HL-60 (cell line): ENCODE measurements at places on chromosomes 13 and 19.

GRCh38 chr19:7153022-7153421, 83.5 kb downstream of the ZNF557 start:
- no peak for DNase-seq

- no peak for DNase-seq
Observed at GRCh38 chr13:61286148-61286745, 129.4 kb downstream of the PCDH20 start.

GRCh38 chr13:105740739-105741138, 794.7 kb downstream of the EFNB2 start:
- DNase-seq, result no peak

DNA sequence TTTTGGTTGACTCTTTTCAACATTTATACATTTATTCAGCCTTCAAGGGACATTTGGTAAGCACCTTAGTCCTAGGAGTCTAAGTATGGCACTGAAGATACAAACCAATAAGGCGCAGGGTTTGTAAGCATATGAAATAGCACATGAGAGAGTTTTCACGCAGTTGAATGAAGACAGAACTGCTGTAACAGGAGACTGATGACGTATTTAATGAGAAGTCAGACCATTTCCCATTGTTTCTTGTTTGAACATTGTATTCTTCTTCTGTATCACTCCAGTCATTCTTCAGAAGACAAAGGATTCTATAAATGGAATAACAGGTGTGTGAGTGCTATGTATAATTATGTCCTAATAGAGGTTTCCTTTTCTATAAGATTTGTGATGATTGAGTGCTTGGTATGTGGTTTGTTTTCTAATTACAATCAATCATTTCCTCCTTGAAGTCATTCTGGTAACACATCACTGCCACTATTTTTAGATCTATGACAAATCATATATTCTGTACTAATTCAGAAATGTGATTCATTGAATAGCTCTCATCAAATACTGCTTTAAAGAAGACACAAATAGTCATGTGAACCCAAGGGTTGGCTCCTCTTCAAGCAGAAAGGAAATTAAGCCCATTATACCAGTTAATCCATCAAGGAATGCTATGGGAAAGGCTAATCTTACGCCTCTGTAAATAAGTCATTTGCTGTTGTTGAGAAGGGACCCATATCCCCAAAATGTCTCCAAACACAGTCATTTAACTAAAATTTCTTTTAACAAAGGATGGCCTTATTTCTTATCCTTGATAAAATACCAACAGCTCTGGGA, 222.8 kb upstream of the NBEA start:
- no peak for DNase-seq

GRCh38 chr13:69600811-69601210, 506.8 kb upstream of the ATXN8OS start:
- no peak for DNase-seq

- no peak for DNase-seq
Observed at GRCh38 chr13:106560821-106561220, 7.1 kb downstream of the ARGLU1 start.

DNA sequence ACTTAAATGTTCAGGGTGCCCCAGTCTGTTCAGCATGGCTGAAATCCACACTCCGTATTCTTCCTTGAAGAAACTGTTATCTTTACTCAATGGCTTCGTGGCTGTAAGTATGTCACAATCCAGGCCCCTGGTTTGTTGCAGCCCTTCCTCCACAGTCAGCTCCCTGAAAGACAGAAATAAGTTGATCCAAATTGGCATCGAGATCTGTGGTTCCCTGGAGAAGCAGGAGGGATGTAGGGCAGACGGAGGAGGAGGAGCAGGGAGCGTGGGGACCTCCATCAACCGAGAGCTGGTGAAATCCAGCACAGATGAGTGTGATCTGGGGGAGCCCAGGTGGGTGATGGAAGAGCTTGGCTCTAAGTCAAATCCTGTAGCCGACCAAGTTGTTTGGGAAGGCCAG, 304 bp downstream of the TSPAN16 start:
- peak; percentile 70 for DNase-seq

GRCh38 chr13:97948041-97948440, 5.4 kb upstream of the IPO5 start:
- DNase-seq, result no peak

- DNase-seq, result no peak
Observed at GRCh38 chr13:21910546-21910945, 239.7 kb downstream of the FGF9 start.

GRCh38 chr19:8116437-8117293, 32.7 kb downstream of the FBN3 start:
- peak; percentile 7 for DNase-seq

- no peak for DNase-seq
Observed at GRCh38 chr19:34502582-34503411, 21.2 kb downstream of the WTIP start.

GRCh38 chr13:20414546-20415305, 110.9 kb downstream of the CRYL1 start:
- no peak for DNase-seq

DNA sequence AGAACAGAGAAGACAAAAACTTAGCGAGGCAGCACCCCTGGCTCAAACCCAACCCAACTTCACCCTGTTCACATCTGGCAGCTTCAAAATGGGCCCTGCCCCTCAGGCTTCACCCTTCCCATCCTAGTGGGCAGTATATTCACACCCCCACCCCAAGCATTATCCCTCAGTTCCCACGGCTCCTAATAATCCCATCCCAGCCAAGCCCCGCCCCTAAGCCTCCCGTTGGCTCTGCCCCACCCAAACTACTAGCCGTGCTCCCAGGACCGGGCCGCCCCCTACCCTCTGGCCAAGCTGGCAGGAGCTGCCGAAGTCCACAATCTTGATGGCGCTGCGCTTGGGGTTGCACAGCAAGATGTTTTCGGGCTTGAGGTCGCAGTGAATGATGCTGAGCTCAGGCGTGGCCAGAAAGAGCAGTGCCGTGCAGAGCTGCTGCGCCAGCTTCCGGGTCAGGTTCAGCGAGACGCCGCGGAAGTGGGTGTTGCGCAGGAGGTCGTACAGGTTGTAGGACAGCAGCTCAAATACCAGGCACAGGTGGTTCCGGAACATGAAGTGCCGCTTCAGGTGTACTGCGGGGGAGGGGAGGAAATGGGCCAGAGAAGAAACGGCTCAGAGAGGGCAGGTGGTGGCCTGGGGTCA, 5.8 kb downstream of the DYRK1B start:
- no peak for DNase-seq

DNA sequence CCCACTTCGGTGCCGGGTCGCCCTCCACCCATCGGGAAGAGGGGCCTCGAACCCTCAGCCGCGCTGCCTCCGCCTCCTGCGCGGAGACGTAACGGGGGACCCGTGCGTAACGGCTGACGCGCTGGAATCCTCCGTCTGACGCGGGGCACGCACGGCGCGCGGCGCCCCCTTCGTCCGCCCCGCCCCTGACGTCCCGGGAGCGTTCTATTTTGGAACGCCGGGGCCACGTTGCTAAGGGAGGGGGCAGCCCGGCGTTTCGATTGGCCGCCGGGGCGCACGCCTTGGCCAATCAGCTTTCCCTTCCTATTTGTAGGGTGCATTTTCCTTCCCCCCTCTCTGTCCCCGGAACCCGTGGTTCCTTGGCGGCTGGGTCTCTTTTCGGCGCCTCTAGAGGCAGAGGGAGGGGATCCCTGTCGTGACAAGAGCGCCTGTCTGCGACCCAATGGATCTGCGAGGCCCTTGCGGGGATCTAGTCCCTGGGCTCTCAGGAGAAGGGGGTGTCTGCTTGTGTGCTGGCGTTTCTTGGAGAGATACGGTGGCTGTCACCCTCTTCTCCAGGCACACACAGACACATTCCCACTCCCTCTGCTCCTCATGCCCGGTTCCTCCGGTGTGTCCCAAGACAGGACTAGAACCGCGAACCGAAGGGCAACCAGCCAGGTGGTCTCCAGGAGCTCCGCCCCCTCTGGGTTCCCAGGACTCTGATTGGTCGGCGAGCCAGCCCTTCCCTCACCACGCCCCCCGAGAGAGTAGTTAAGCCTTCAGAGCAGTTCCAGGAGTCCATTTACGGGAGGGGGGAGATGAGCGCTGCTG, 1.5 kb downstream of the FOSB start:
- DNase-seq, result peak; percentile 91

DNA sequence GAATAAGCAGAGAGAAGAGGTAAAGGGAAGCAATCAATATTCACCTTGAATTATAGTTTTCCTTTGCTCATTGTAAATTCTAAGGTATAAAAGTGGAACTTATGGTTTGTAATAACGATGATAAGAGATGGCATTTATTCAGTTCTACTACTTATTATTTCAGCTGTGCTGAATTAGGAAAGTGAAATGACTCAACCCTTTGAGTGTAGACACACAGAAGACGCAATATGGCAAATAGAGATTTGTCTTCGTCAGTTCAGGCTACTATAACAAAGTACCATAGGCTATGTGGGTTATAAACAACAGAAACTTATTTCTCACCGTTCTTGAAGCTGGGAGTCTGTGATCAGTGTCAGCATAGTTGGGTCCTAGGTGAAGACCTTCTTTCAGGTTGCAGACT, 713.0 kb upstream of the PCDH9 start:
- no peak for DNase-seq

DNA sequence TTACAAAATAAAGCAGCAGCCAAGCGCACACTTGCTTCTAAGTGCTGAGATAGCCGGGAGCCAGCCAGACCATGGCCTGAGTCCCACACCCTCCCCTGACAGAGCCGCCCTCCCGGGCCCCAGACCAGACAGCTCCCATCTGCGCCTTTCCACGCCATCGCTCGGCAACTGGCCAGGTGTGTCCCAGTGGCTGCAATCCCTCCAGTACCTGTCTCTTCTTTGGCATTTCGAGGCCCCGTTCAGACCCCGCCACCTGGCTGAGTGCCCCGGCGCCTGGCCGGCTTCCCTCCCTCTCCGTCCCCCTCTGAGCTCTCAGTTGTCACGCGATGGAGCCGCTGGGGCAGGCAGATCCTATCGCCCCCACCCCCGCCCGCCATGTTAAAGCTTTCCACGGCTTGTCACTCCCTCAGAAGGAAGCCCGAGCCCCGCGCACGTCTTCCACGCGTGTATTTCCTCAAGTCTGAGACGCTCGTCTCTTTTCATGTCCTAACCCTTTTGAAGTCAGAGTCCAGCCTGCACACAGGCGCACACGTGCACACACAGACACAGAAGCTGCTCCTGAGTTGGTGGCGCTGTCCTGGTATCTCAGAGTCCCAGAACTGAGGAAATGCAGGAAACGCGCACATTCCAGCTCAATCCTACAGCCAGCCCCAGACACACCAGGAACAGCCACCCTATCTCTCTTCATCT, 7.9 kb downstream of the MLLT1 start:
- DNase-seq, result no peak

- no peak for DNase-seq
Observed at GRCh38 chr13:113083402-113084061, 22.1 kb upstream of the F7 start.

DNA sequence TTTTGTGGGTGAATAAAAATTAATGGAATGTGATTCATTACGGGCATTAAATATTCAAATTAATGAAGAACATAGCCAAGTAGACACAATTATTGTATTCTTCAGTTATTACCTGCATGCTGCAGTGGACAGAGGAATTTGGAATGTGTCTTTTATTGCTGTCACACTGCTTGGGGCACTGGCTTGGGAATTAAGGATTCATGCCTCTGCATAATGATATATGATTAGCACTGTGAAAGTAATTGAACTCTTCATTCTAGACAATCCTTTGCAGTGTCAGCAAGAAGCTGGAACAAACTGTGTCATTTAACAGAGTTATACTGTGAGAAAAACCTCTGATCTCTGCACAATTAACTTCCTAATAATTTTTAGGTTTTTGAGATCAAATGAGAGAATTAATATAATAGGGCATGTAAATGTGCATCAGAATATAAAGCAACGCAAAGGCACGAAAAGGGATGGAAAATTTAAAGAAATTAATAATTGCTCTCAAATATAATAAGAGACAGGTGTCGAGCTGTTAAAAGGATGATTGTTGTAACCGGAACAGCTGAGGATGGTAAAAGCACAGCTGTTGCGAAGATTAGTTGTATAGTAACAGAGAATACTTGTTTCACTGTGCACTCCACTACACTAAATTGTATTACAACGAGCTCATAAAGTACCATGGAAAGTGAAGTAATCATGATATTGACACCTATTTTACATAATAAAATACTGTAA, 235.1 kb upstream of the MIR17HG start:
- no peak for DNase-seq

- DNase-seq, result no peak
Observed at GRCh38 chr13:71851498-71852409, 15.2 kb downstream of the DACH1 start.
